ENCODE measurements at places on chromosomes 12 and 14. TPM values are rescaled to one million over a fixed set of nuclear protein-coding genes. Genes with fewer than 3 reads are reported as not detected.

DNA sequence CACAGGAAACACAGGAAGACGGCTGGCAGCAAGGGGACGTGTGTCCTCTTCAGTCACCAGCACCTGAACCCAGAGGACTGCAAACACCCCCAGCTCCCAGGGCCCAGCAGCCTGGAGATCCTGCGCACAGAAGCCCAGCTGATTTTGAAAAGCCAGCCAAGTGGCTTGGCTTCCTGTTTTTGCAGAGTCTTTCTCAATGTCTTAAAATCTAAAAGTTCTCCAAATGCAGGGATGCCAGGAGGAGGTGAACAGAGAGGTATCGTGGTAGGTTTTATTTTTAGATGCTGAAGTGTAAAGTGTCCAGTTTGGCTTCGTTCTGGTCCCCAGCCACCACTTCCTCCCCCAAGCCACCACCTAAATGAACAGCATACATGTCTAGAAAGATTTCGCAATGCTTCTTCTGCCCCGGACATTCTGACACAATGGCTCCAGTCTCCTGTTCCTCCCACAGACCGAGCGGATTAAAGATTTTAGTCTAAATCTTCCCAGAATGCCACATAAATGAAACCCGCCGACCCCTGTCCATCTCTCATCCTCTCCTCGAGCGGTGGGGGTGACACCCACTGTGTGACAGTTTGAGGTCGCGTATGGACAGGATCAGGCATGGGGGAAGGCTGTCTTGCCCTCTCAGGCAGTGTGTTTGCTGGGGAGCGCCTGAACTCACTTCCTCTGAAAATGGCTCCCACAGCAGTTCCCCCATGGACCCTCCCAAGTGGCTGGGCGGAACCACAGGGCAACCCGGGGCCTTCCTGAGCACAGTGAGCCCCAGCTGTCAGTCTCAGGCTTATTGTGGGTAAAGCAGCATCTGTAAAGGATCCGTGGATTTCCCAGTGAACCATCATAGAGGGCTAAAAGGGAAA is 41.6 kb downstream of the ITPK1 start:
- DNase-seq, result no peak
- H3K4me1 ChIP-seq, result peaks cover 11% of the 10 kb centered on the region
- H3K27ac ChIP-seq, result peak overlapping the region; percentile 66
- H3K27me3 ChIP-seq, result no peaks in the 10 kb centered on the region

- H3K4me3 ChIP-seq, result no peak overlapping the region
- no peaks in the 10 kb centered on the region for H3K4me1 ChIP-seq
- H3K36me3 ChIP-seq, result no peaks in the 10 kb centered on the region
- H3K27me3 ChIP-seq, result no peaks in the 10 kb centered on the region
- DNase-seq, result peak; percentile 60
Measured at GRCh38 chr12:22275843-22276242, 58.7 kb downstream of the ST8SIA1 start.

DNA sequence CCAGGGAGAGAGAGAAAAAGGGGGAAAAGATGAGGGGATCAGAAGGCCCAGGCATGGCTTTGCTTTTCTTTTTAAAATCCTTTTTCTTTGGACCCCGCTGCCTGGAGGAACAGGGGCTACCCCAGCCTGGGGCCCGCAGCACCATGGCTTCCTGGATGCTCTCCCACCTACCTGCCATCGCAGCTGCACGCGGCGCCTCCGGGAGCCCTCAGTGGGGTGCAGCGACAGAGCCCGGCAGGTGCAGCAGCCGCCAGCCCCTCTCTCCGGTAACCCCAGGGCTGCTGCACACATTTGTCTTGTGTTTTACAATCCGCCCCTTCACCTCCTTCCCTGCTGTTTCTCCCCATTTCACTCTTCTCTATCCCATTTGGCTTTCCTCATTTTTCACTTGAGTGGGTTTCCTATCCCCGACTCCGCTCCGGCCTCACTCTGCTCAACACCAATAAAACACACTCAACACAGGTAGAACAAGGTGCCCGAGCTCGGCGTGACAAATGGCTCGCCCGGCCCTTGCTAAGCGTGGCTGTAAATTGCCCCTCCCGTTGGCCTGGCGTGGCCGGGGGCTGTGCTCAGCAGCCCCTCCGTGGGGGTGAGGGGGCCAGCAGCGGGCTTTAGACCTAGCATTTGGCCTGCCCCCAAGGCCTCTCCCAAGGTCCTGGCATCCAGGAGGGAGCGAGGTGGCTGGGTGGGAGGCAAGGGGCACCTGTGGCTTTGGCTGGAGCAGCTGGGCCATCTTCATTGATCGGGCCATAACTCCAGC is 52.6 kb upstream of the GPATCH2L start:
- DNase-seq, result no peak
- H3K27me3 ChIP-seq, result no peaks in the 10 kb centered on the region
- no peak overlapping the region for H3K4me3 ChIP-seq
- no peak overlapping the region for H3K27ac ChIP-seq

GRCh38 chr14:100567877-100568163 is 19.4 kb downstream of the BEGAIN start:
- H3K27ac ChIP-seq, result no peak overlapping the region
- H3K36me3 ChIP-seq, result no peaks in the 10 kb centered on the region
- peak overlapping the region; percentile 31 for H3K4me3 ChIP-seq
- no peaks in the 10 kb centered on the region for H3K4me1 ChIP-seq

DNA sequence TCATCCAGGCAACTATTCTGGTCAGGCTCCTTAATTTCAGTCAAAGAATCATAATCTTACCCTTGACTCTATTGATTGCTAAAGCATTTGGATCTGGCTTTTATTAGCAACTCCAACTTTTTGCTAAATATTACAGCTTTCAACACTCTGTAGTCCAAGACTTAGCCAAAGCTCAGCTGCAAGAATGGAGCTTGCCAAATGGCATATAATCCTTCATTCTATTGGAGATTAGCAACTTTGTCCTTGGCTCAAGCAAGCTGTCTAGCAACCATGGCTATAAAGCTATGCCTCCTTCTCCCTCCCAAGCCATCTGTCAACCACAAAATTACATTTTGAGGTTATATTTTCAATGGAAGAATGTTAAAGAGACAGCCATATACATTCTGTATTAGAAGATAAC is 23.1 kb upstream of the NID2 start:
- H3K4me3 ChIP-seq, result no peak overlapping the region
- H3K4me1 ChIP-seq, result no peaks in the 10 kb centered on the region
- H3K27me3 ChIP-seq, result no peaks in the 10 kb centered on the region
- no peaks in the 10 kb centered on the region for H3K36me3 ChIP-seq

- H3K27me3 ChIP-seq, result no peaks in the 10 kb centered on the region
- DNase-seq, result no peak
- no peaks in the 10 kb centered on the region for H3K4me1 ChIP-seq
- no peak overlapping the region for H3K4me3 ChIP-seq
Measured at GRCh38 chr14:51160871-51161270, 66.0 kb upstream of the TRIM9 start.

DNA sequence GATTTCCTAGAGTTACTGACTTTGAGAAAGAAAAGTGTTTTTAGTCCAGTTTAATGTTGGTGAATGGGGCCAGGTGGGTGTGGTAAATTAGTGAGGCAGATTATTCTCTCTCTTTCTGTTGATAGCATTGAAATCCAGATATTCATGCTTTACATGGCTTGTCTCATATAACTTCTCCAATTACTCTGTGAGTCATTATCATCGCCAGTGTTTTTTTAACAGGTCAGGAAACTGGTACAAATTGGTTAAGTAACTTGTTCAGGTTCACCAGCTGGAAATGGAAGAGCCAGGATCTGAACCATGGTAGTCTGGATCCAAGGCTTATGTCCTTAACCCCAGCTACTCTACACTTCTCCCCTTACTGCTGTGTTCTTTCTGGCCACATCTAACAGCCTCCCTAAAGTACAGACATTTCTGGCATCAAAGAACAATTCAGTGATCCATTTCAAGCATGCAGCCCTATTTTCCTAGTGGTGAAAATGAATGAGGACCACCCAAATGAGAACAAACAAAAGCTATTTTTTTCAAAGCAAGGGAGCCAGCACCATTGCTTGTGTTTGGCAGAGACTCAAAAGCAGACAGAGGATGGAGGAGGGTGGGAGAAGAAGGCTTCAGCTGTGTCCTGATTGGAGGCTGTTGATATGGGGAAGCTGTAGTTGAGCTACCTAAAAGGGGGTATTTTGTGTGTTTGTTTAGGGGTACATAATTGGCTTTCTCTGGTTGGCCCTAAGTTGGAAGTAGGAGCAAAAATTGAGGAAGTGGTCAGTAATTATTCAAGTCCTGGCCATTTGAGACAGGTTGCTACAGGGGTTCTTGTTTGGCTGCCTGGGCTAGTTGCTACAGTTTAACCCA is 1.7 kb downstream of the IRAK3 start:
- H3K36me3 ChIP-seq, result no peaks in the 10 kb centered on the region
- no peaks in the 10 kb centered on the region for H3K27me3 ChIP-seq
- H3K27ac ChIP-seq, result no peak overlapping the region
- H3K4me3 ChIP-seq, result no peak overlapping the region
- H3K4me1 ChIP-seq, result peaks cover 3% of the 10 kb centered on the region
- no peak for DNase-seq

DNA sequence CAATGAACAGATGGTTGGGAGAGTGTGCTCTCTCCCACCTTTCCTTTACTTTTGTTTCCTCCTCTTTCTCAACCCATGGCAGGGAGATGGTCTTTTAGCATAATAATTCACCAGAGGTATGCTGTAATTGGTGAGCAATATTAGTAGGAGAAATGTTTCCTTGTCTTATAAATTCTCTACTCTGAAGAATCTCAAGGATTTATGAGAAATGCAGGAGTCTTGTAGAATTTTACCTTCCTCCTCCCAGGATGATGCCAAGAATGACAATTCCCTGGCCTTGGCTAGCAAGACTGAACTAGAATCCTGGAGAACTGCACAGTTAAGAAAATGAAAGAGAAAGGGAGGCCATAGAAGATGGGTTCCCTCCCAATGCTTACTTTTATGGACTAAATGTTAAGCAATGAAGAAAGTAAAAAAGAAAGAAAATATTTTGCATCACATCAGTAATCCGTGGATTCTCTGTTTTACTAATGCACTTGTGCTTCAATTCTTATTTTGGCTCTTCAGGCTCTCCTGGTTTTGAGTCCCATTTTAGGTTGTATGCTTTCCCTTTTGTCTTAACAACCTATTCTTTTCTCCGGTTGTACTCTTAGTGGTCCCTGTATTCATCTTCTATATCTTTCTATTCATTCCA is 192.9 kb upstream of the GARIN6 start:
- no peaks in the 10 kb centered on the region for H3K4me1 ChIP-seq
- no peaks in the 10 kb centered on the region for H3K27me3 ChIP-seq
- no peak for DNase-seq
- H3K4me3 ChIP-seq, result no peak overlapping the region
- H3K27ac ChIP-seq, result no peak overlapping the region

GRCh38 chr14:64026600-64026999 is 173.8 kb downstream of the SYNE2 start:
- H3K36me3 ChIP-seq, result peaks cover 12% of the 10 kb centered on the region
- no peaks in the 10 kb centered on the region for H3K4me1 ChIP-seq
- no peak overlapping the region for H3K4me3 ChIP-seq
- no peak for DNase-seq
- H3K27ac ChIP-seq, result no peak overlapping the region
- H3K27me3 ChIP-seq, result no peaks in the 10 kb centered on the region

DNA sequence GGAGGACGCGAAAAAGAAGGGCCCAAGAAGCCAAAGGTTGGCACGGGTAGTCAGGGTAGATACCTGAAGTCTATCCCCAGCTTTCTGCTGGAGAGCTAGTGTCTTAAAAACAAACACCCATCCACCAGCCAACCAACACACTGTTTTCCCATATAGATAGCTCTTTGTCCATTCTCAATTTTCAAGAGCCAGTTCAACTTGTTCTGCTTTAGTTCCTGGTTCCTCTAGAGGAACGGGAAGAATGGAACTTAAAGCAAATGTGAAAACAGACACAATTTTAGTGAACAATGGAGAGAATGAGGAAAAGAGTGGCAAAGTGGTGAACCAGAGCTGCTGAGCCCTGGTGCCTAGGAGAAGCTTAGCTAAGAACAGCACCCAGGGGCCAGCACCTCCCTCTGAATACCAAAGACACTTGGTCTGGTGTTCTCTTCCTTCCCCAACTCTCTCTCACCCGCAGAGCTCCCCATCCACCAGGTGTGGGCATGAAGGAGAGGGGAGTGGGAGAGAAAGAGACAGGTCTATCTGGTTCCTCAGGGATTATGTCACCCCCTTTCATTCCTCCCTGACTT is 3.8 kb downstream of the NDRG2 start:
- no peak overlapping the region for H3K4me3 ChIP-seq
- H3K36me3 ChIP-seq, result peaks cover 4% of the 10 kb centered on the region
- no peaks in the 10 kb centered on the region for H3K27me3 ChIP-seq

- H3K4me1 ChIP-seq, result peaks cover 10% of the 10 kb centered on the region
- H3K27ac ChIP-seq, result no peak overlapping the region
- no peaks in the 10 kb centered on the region for H3K27me3 ChIP-seq
- DNase-seq, result no peak
- H3K36me3 ChIP-seq, result no peaks in the 10 kb centered on the region
Measured at GRCh38 chr14:102827716-102828115, 50.5 kb downstream of the TRAF3 start.

DNA sequence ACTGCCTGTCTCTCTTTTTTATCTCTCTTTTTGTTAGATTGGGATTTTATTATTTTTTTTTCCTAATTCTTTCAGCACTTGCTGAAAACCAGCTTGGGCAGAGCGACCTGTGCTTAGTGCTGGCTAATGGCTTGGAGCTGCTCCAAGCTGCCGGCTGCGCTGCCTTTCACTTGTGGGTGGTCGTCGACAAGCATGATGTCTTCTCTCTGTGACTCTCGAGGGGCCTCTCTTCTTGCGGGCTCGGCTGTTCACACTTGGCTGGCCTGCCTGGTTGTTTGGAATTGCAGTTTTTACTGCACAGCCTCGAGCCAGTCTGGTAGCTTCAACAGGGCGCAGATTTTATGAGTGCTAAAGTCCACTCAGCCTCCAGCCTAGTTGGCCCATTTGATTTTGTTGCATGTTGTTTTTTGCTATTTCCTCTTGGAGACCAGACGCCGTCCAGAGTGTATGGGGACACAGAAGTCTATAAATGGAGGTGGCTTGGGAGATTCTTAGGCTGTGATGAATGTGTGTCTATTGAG is 18.6 kb downstream of the TPCN1 start:
- DNase-seq, result peak; percentile 87
- peak overlapping the region; percentile 92 for H3K27ac ChIP-seq
- no peaks in the 10 kb centered on the region for H3K27me3 ChIP-seq
- H3K36me3 ChIP-seq, result no peaks in the 10 kb centered on the region
- H3K4me3 ChIP-seq, result no peak overlapping the region
- peaks cover 62% of the 10 kb centered on the region for H3K4me1 ChIP-seq

- no peak overlapping the region for H3K27ac ChIP-seq
- H3K4me1 ChIP-seq, result no peaks in the 10 kb centered on the region
- no peaks in the 10 kb centered on the region for H3K36me3 ChIP-seq
- H3K4me3 ChIP-seq, result no peak overlapping the region
- no peaks in the 10 kb centered on the region for H3K27me3 ChIP-seq
Measured at GRCh38 chr12:105670672-105671071, 340.2 kb downstream of the C12orf75 start.

GRCh38 chr12:26767116-26767515 is 65.9 kb downstream of the ITPR2 start:
- H3K36me3 ChIP-seq, result no peaks in the 10 kb centered on the region
- H3K27ac ChIP-seq, result no peak overlapping the region
- H3K27me3 ChIP-seq, result no peaks in the 10 kb centered on the region

GRCh38 chr12:69888901-69889300 is 63.9 kb downstream of the MYRFL start:
- H3K27ac ChIP-seq, result no peak overlapping the region
- no peak overlapping the region for H3K4me3 ChIP-seq
- no peaks in the 10 kb centered on the region for H3K27me3 ChIP-seq
- DNase-seq, result no peak

GRCh38 chr14:93082576-93083001 is 33.1 kb downstream of the ITPK1 start:
- H3K27ac ChIP-seq, result no peak overlapping the region
- DNase-seq, result no peak
- H3K36me3 ChIP-seq, result no peaks in the 10 kb centered on the region
- no peak overlapping the region for H3K4me3 ChIP-seq
- H3K4me1 ChIP-seq, result peaks cover 3% of the 10 kb centered on the region

Gene TAS2R50
- total RNA-seq, result 0.98 TPM

Gene SIX4
- 0.15 TPM for total RNA-seq

Gene OR4E2
- not detected for total RNA-seq

Gene KRT6C
- total RNA-seq, result not detected

Gene SCN8A
- 10.0 TPM for total RNA-seq

Gene MAP3K9
- total RNA-seq, result 13.0 TPM

Gene ENDOU
- not detected for total RNA-seq

Gene PTMS
- total RNA-seq, result 169 TPM
